ENCODE measurements at places on chromosomes 4 and X.

DNA sequence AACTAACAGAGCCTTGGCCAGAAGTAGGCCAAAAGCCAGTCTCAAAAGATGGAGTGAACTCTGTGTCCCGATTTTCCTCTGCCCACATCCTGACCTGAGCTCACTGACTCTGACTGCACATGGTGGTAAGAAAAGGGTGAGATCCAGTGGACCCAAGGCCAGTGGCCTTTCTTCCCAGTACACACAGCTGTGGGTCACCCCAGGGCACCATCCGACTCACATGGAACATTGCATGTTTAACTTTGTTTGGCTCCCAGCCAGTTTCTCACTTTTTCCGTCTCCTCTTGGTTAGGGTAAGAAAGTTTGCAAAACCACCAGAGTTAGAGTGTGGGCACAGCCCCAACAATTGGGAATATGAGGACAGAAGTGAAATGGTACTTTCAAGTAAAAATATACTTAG lies 69.8 kb downstream of the GAB1 start:
- DNase-seq: no peak

GRCh38 chr4:174860588-174860987 lies 31.5 kb upstream of the GLRA3 start:
- no peak for DNase-seq

DNA sequence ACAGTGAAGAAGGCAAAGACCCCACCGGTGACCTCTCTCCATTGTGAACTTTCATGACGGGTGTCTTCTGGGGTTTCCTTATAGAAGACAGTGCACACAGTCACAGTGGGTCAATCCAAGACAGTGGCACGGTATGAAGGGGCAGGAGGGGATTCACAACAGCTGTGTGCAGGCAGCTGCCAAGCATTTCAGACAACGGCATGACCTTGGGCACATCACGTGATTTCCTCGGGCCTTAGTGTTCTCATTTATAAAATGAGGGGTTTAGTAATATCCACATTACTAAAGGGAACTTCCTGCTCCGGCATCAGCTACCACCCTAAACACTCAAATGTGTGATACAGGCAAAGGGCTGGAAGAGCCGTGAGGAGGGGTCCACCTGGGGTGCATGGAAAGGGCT lies 42.9 kb downstream of the RBM47 start:
- no peak for DNase-seq

GRCh38 chr4:100311181-100311580 lies 120.9 kb upstream of the DDIT4L start:
- DNase-seq: no peak

- DNase-seq: no peak
These were observed 92.4 kb downstream of the CXCL13 start for GRCh38 chr4:77697860-77698590.
